ENCODE measurements at places on chromosomes 6 and 20. TPM values are rescaled to one million over a fixed set of nuclear protein-coding genes. Genes with fewer than 3 reads are reported as not detected.

- peak; percentile 6 for DNase-seq
Measured at GRCh38 chr6:159169193-159169555, at the start of gene FNDC1. Gene FNDC1, plus strand, starts transcription at chr6:159169400. Its CDS starts 197 bp downstream, at chr6:159169597.

Gene GPSM3
- total RNA-seq: 1.4 TPM

Gene FKBP1C
- 0.47 TPM for total RNA-seq

Gene NKX2-4
- total RNA-seq: not detected

GRCh38 chr6:47663462-47664216, 34.7 kb upstream of the ADGRF4 start:
- no peak for DNase-seq

Gene RTN4IP1
- total RNA-seq: 14.8 TPM

Gene HCK
- total RNA-seq: not detected

DNA sequence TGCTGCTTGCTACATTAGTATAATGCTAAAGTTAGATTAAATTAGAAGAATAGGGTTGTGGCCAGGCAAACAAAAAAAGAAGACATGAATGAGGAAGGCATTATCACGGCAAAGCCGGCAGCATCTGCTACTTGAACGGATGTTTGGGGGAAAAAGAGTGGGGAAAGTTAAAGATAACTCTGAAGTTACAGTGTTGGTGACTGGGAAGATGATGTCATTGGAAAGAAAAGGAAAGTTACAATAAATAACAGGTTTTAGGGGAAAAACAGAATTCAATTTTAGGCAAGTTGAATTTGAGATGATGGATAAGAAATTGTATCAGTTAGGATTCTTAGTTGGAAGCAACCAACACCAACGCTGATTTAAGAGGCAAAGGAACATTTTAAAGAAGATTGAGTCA, 74.2 kb upstream of the NRN1 start:
- DNase-seq: no peak

DNA sequence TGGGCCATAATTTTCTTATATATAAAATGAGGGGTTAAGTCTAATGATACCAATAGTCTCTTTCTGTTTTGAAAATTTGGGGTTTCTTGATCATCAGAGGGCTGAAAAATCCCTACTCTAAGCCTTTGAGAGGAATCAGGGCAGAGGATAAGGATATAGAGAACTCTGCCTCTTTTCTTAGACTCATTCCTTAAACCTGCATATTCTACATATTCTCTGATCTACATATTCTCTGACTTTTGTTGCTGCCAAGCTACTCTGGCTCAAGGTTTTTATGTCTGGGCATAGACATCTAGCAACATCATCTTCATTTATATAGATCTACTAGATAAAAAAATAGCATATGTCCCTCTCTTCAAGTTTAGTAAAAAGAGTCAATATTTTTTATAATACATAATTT, 71.2 kb downstream of the FLRT3 start:
- DNase-seq: no peak

- DNase-seq: no peak
Measured at GRCh38 chr6:159080217-159080976, 35.6 kb upstream of the TAGAP start.

GRCh38 chr6:147137986-147138385, 66.2 kb upstream of the STXBP5 start:
- no peak for DNase-seq

Gene WFDC9
- total RNA-seq: not detected

Gene SLC22A2
- not detected for total RNA-seq

DNA sequence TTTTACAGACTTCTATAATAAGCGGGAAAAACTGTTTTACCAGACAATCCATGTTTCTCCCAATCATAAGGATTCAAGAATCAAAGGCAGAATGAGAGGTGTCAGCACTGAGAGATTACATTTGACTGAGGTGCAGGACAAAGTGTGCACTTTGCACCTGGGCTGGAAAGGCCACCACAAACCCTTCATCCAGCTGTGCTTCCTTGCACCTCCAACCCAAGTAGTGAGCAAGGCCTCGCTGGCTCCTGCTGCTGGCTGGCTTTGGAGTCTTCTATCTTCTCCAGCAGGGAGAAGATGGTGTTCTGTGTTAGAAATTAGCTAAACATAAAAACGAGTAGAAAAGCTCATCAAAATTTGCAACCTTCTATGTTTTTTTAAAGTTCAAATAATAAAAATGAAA, 77.7 kb downstream of the CHD6 start:
- no peak for DNase-seq

GRCh38 chr20:7137395-7138151, 370.1 kb downstream of the BMP2 start:
- no peak for DNase-seq

DNA sequence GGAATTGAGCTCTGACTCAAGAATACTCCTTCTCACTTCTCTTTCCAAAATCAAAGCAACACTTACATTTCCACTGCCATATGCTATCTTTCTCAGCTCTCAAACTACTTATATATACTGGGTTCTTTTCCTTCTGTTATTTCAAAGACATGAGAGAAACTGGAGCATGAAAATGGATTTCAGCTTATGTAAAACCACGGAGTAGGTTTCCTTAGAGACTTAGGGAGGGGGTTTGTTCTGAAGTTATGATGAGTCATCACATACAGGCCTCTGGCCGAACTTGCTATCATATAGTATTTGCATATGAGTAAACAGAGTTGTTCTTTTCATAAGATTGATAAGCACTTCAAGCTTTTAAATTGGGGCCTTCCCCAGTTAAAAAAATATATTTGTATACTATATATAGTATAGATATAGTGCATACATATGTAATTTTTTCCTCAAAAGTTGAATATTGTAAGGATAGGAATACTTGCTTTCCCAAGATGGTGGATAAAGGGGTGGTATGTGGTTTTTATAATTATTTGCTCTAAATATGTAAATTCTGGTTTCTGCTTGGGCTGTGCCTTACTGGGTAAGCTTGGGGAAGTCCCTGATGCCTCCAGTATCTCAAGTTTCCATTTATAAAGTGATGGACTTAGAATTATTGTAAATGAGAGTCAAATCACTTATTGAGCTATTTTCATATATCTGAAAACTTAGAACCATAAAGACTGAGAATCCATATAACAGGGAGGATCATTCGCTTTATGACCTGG, 273.9 kb downstream of the RFPL4B start:
- no peak for DNase-seq

GRCh38 chr6:32947552-32948465, 5.1 kb downstream of the HLA-DMA start:
- peak; percentile 47 for DNase-seq

DNA sequence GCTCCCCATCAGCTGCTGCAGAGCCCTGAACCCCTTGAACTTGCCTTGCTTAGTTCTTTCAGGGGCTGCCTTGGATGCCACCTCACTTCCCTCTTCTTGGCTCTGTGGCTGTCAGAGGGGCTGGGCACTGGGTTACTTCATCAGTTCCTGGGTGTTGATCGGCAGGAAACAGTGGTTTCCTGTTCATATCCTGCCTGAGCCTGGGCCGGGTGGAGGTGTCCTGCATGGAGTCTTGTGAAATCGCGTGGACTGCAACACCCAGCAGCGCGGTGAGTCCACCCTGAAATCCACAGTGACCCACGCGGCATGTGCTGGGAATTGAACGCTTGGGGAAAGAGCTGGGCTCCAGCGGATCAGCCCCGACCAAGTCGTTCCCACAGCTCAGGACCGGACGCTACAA, 97.5 kb downstream of the CDH26 start:
- no peak for DNase-seq

DNA sequence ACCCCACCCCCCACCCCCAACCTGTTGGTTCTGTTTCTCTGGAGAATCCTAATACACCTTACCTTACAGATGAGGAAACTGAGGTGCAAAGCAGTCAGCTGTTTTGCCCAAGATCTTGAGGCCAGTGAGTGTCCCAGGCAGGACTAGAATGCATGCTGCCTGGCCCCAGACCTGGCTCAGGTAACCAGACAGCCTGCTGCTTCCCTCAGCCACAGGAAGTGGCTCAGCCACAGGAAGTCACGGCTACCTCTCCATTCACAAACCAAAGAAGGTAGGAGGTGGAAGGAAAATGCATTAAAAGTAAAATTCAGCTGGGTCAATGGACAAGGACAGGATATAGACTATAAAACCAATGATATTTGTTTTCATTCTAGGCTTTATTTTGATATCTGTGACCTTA, 517.6 kb downstream of the CD83 start:
- DNase-seq: no peak

DNA sequence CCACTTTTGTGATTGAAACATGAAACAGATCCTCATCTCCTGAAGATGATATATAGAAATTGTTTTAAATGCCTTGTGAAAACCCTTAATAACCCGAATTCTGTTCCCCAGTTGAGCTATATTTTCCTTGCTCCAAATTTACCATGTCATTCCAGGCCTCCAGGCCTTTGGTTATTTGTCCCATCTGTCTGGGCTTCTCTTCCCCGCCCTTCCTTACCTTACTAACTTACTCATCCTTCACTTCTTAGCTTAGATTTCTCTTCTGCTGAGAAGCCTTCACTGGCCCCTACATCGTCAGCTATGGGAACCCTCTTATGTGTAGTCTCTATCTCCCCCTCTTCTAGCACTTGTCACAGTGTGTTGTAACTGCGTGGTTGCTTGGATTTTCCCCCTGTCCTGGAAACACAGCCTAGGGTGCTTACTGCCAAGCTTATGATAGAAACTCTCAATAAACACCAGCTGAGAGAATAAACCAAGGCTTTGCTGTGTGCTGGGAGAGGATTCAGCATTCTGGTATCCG, 68.6 kb downstream of the SGK1 start:
- no peak for DNase-seq

Gene TTLL9
- not detected for total RNA-seq

Gene HLA-C
- 84.6 TPM for total RNA-seq

DNA sequence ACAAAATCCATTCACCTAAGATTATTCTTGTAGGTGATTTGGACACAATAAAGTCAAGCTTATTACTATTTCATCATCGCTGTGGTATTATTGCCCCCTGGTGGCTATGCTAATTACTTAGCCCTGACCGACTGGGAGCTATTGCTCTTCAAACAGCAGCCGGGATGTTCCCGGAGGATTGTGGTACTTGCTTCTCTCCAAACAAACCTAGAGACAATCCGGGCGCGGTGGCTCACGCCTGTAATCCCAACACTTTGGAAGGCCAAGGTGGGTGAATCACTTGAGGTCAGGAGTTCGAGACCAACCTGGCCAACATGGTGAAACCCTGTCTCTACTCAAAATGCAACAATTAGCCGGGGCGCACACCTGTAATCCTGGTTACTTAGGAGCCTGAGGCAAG, 15.4 kb upstream of the STMND1 start:
- DNase-seq: peak; percentile 55

Gene HLA-DRB1
- 0.42 TPM for total RNA-seq

DNA sequence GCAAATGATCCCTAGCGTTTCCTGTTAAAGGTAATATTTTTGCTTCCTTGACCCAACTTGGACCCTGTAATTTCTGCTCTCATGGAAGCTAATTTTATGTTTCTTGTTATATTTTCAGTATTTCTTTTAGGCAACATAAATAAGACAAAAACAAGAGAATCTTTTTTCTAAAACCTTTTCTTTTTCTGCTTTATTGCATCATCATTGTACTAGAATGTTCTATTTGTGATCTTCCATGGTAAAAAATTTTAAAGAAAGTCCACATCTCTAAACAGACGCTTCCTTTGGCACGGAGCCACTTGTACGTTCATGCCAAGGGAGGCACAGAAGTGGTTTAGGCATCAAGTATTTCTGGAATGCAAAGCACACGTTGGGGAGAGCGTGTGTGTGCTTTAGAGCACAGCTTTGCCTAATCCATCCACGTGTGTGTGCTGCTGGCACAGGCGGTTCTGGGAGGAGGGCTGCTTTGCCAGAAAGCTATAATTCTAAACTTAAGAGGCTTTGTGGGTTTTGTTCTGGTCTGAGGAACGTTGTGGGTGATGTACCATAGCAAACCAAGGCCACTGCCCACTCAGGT, 98.3 kb downstream of the SASH1 start:
- DNase-seq: peak; percentile 59

- no peak for DNase-seq
Measured at GRCh38 chr20:47776639-47777038, 8.6 kb downstream of the SULF2 start.

- DNase-seq: peak; percentile 30
Measured at GRCh38 chr6:2245877-2246863, 765 bp upstream of the GMDS start.

- DNase-seq: no peak
Measured at GRCh38 chr6:45483021-45483420, 105.3 kb upstream of the SUPT3H start.

DNA sequence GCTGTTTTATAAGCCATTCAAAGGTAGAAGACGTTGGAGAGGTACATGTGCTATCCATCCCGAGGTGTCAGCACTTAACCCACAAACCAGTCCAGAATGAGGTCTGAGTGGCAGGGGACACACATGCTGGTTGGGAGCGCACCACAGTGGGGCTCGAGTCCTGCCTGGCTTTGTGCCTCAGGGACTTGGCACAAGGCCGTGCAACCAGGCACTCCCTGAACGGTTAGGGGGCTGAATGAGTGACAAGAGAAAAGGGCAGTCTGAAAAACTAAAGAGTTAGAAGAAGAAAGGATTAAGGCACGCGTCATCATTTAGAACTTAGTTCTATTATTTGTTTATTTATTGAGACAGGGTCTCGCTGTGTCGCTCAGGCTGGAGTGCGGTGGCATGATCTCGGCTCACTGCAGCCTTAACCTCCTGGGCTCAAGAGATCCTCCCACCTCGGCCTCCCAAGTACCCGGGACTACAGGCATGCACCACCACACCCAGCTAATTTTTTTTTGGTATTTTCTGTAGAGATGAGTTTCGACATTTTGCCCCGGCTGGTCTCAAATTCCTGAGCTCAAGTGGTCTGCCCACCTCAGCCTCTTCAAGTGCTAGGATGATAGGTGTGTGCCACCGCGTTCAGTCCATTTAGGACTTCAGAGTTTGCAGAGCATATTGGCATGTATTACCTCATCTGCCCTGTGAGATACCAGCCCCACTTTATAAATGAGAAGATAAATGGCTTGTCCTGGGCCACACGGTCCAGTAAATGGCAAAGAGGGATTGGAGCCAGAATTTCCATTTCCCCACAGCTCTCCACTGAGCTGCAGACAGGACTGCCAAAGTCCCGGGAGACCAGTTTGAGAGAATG, 47.4 kb upstream of the IRF4 start:
- DNase-seq: no peak

Gene RHAG
- not detected for total RNA-seq

- no peak for DNase-seq
Measured at GRCh38 chr6:34912715-34913464, 23.8 kb downstream of the ANKS1A start.

DNA sequence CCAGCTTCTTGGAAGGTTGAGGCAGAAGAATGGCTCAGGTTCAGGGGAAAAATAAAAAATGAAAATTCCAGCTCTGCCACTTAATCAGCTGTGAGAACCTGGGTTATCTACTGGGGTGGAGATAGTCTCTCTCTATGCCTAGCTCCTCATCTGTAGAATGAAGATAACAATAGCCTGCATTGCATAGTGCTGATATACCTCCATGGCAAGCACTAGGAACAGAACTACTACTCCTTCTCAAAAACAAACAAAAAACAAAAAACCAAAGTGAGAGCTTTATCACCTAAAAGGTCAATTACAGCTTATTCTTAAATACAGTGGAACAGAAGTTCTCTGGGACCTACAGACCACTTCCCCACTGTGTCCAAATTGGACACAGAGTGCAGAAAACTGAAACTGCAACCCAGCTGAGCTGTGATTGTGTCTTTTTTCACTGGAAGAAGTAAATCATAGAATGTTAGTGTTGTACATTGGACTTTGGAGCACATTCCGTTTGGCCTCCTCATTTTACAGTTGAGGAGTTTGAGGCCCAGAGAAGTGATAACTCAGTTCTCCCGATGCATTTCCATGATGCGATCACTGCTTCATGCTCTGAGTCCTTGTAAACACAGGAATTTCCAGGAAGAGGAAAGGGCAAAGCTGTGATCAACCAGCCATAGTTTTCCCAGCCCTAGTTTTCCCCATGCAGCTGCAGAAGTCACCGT, 23.3 kb downstream of the MTFR2 start:
- DNase-seq: no peak

Gene C20orf96
- 3.4 TPM for total RNA-seq

- DNase-seq: peak; percentile 71
Measured at GRCh38 chr6:422433-423054, 31.0 kb downstream of the IRF4 start.

Measured in NCI-H460 (cell line).